ELR (cell line): ENCODE measurements at places on chromosomes 4 and X.

DNA sequence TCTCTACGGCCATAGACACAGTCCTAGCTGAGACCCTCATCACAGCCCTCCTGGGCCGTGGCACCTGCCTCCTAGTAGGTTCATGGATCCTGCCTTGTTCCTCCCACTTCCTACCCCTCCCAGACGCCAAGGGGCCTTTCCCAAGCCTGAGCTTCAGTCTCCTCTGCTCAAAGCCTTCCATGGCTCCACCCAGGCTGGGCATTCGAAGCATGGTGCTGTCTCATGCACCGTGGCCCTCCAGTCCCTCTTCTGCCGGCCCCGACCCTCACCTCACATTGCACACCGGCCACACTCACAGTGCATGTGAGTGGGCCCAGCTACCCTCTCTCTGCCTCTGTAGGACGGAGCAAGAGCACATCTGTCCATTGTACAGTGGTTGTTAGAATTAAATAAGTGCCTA is 21.7 kb upstream of the KIAA0232 start:
- DNase-seq, result no peak

DNA sequence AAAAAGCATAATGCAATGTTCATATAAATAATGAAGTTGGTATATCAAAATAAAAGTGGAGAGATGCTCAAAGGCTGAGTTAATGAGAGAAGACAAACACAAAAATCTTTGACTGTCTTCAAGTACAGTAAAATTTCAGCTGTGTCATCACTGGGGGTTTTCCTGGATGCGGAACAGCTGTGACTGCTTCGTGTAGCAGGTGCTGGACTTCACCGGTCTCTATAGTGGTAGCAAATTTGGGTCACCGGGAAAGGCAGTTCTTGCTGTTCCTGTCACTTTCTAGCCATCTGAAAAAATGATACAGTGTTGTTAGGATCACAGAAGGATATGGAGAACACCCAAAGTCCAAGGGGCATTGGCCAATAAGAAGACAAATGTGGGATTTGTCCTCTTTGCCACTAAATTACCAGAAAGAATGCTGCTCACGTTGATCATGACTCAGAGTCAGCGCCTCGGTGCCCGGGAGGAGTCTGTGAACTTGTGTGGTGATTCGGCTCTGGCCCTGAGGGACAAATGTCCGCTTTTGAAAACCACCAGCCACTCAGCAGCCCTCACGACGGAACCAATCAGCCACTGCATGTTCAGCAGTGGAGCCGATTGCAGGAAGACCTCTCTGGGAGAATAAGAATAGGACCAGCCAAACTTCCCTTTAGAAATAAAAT is 230.1 kb upstream of the FAT1 start:
- no peak for DNase-seq

GRCh38 chrX:45811326-45811725 is 610.6 kb upstream of the DIPK2B start:
- no peak for DNase-seq

- DNase-seq, result no peak
Observed at GRCh38 chr4:166991006-166991561, 243.2 kb downstream of the SPOCK3 start.

DNA sequence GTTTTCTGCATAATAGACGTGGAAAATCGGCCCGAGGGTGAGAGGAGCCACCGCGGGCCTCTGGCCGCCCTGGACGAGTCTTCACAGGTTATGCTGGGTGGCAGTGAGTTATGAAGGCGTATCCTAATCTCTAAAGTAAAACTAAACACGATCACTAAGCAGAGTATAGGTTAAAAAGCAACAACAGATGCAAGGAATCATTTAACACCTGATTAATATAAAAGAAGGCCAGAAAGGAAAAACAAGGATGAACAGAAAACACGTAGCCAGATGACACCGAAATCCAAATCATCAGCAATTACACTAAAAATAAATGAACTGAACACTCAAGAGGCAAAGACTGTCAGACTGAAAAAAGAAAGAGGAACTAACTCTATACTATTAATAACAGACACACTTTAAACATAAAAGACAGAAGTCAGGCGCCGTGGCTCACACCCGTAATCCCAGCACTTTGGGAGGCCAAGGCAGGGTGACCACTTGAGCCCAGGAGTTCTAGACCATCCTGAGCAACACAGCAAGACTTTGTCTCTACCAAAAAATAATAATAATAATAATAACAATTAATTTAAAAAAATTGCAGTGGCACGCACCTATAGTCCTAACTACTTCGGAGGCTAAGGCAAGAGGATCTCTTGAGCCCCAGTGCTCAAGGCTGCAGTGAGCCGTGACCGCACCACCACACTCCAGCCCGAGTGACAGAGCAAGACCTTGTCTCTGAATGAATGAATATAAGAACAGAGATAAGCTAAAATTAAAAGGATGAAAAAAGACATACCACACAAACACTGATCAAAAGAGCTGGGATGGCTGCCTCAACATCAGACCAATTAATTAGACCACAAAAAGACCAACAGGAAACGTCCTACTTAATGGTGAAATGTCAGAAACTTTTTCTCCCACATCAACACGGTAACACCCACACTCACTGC is 30.0 kb downstream of the CTBP1 start:
- DNase-seq, result no peak

- no peak for DNase-seq
Observed at GRCh38 chr4:182898479-182898799, 18.7 kb downstream of the DCTD start.

DNA sequence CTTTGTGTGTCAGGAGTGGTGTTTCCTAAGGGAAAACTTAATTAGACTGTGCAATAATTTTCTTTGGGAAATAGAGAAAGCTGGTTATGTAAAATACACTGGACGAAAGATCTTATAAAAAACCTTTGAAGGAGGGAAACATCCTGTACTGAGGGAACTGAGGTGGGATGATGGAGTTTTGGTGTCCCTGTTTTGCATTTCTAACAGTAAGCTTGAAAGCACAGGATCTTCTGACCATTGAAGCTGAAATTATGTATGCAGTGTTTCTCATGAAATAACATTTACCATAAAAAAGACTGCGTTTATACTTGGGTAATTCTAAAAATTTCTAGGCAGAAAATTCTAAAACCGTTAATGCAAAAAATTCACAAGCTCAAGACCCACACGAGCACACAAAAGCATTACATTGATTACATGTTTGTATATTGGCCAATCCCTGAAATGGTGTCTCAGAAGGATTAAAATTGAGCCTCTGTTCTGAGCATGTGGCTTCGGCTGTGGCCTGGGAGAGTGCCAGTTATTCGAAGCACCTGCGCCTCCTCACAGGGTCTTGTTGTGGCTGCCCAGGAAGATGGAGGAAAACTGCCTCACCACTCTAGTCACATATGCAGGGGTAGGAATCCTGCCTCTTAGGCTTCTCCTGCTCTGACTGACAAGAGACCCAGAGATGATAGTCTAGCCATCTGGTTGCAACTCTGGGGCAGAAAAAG is 49.5 kb downstream of the JADE3 start:
- DNase-seq, result no peak

- DNase-seq, result no peak
Observed at GRCh38 chrX:19743386-19743785, 144.0 kb downstream of the SH3KBP1 start.

DNA sequence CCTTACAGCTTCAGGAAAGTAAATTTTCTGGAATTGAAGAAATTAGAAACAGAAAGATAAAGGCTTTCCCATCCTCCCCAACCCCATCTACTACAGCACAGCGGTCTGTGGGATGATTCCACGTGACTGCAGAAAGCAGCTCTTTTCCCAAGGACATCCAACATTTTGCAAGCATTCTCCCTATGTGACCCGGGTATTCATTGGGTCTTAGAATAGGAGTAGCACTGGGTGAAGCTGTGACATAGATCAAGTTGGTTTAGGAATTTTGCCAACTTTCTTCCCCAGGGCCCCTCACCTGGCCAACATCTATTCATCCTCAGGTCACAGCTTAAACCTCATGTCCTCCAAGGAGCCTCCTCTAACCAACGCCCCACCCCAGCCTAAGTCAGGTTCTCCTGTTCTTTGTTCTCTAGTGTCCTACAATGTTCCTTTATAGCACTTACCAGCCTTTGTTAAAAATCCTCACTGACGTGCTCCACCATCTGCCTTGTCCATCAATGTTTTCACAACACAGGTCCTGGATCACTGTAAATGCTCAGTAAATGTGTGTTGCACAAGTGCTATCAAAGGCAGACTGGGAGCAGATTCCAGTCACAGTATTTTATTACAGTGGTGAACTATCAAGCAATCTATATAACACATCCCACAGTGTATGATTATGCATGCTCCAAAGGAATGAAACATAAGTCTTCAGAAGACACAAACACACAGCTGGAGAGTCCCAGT is 80.9 kb upstream of the MTM1 start:
- DNase-seq, result no peak

- peak; percentile 47 for DNase-seq
Observed at GRCh38 chr4:25098964-25099891, 61.0 kb downstream of the SEPSECS start.

GRCh38 chr4:86848136-86848535 is 1.0 kb downstream of the SLC10A6 start:
- DNase-seq, result peak; percentile 37

DNA sequence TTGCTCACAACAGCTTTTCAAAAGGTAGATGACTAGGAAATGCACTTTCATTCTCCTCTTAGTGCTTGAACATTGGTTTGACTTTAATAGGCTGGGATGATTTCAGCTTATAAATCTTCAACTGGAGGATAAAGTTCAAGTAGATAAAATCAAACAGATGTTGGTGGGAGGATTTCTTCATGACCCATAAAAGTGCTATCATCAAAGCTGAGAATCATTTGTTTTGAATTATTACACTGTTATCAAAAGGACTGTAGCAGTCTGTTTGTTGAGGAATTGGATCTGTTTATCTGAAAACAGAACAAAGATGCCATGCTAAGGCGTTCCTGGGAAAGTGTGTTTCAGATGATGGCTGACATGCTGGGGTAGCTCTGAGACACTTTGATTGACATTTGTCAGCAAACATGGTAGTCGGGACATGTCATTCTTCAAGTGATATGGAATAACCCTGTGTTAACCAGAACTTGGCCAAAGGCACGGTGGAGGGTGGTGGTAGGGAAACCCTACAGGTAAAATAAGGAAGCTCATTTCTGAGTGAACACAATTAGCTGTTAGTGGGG is 304.0 kb upstream of the PITX2 start:
- no peak for DNase-seq

DNA sequence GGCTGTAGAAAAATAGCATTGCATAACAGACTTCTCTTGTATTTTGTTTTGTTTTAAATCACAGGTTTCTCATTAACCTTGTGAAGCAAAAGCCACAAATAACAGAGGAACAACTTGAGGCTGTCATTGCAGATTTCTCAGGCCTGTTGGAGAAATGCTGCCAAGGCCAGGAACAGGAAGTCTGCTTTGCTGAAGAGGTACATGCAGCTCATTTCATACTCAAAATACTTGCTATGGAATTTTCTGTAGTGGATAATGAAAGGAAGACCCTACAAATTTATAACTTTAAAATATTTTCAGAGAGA is 17.6 kb downstream of the AFP start:
- DNase-seq, result no peak

DNA sequence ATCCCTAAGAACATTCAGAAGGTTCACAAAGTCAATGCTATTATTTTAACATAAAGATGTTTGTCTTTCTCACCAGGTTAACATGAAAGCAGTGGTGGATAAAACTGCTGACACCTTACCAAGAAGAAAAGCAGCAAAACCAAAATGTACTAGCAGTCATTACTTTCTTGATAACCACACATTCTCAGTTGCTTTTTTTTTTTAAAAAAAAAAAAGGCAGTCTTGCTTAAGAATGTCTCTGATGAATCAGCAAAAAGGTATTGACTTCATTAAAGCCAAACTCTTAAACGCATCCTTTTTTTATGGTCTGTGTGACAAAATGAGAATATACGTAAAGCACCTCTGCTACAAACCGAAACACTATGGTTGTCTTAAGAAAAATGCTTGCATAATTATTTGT is 31.9 kb downstream of the CDKL2 start:
- peak; percentile 55 for DNase-seq

DNA sequence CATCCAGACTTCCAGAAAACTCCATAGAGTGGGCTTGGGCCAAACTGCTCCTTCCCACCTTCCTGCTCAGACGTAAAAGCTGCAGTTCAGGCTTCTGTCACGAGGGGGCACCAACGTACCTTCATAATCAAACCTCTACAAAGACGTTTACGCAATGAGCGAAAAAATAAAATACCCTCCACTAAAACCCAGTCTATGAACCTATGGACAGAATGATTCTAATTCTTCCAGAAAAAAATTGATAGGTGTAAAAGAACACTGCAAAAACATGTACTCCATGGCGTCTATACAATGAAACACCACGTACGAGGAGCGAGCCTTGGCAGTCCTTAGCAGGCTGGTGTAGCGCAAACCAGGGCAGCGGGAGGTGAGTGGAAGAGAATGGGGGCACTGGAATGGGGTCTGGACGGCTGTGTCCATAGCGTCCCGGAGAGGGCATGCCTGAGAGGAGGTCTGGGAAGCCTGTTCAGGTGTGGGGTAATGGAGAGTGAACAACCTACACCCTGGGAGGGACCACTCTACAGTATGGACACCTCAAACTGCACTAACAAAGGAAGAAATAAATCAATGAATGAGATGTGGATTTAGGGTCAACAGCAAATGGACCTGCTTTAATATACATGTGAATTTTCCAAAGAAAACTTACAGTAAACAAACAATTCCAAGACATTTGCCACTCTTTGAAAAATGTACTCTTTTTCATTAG is 14.4 kb upstream of the RAB40A start:
- DNase-seq, result peak; percentile 71

DNA sequence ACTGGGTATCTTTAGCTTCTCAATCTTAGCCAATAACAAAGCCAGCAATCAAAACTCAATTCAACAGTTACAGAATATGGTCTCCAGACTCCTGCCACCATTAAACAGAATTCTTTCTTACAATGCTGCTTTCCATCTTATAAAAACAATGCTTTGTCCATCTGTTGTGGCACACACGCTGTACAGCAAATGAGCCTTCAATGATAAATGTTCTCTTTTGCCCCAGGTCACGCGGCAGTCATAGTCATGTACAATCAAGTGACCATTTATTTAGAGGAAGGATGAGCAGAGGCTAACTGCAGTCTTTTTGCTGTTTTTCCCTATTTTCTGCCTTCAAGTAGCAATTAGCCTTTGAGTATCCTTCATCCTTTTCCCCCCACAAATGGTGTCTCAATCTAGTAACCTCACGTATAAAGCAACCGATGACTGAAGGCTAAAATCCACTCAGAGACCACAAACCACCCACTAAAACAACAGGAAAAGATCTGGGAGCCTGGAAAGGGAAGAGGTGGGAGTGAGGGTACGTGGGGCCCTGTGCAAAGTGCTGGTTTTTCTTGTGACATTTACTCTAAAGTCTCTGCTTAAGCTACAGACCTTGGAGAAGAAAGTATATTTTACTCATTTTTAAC is 24.4 kb downstream of the TRIM2 start:
- DNase-seq, result no peak

GRCh38 chrX:119605464-119606279 is 552 bp downstream of the NKRF start:
- peak; percentile 33 for DNase-seq

DNA sequence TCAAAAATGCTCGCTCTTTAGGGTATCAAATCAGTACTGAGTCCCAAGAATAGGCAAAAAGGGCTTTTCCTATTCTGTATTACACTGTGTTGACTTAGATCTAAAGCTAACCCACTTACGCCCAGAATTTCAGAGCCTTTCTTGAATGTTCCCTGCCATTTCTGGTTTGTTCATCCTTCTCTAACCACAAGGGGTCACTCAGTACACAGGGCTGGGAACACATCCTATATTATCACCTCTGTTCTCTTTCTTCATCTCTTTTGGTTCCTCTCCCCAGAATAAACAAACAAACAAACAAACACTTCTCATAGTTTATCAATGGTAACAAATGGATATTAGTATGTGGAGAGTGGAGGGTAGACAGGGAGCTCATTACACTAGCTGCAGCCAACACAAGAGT is 25.5 kb upstream of the MORC4 start:
- DNase-seq, result peak; percentile 49
